ENCODE measurements at places on chromosomes 3 and 15.

- no peak for ATAC-seq
These were observed 12.0 kb upstream of the LMAN1L start for GRCh38 chr15:74800559-74801094.

DNA sequence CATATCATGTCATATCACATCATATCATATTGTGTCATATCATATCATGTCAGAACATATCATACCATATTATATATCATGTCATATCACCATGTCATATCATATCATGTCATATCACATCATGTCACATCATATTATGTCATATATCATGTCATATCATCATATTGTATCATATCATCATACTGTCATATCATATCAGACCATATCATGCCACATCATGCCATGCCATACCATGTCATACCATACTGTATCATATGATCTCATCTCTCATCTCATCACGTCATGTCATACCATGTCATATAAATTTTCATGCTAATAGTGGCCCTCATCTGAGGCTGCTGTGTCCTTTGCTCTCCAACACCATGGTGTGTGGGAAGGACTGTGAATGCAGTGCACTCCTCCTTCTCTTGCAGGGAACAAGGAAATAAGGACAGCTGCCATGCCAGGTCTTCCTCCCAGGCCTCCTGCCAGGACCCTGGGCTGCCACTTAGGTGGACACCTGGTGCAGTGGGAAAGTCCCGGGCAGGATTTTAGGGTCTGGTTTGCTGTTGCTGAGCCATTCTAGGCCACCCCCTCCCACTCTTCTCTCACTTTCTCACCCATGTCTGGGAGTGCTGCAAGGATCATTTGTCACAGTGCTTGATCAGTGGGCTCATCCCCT, 72.4 kb upstream of the TRPM1 start:
- ATAC-seq, result no peak

DNA sequence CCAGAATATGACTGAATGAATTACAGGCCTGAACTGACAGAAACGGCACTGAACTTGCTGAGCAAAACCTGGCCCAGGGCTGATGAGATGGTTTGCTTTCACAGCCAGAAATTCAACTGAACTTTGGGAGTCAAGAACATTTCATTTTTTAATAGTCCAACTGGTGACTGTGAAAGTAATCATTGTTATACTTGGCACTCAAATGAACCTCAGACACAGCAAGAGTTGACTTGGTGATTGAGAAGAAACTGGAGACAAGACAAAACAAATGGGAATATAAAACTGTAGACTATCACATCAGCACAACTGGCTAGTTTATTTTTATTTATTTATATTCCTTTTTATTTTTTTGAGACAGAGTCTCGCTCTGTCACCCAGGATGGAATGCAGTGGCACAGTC, 858.9 kb upstream of the CFAP20DC start:
- no peak for ATAC-seq

- ATAC-seq, result peak; percentile 61
These were observed 172.7 kb downstream of the ZBTB20 start for GRCh38 chr3:114974387-114974786.

- no peak for ATAC-seq
These were observed 72.4 kb downstream of the CHDH start for GRCh38 chr3:53773611-53774368.

DNA sequence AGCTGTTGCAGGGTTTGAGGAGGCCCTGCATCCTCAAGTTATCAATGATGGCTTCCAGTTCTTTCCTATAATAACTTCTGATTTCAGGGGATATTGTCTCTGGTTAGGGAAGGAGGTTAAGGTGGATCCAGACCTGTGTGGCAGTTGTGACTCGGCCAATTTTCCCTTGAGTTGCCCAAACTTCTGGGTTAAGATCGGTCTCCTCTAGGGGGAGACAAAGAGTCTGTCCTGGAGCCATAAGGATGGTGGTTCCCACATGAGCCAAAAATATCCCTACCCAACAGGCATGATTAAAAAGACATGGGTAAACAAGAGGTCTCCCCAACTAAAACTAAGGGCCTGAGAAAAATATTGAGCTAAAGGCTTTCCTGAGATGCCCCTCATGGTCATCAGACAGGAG, 227.5 kb upstream of the MDFIC2 start:
- no peak for ATAC-seq

GRCh38 chr15:84643838-84644237, 10.2 kb downstream of the WDR73 start:
- ATAC-seq, result no peak

- no peak for ATAC-seq
These were observed 68.4 kb downstream of the CLDN11 start for GRCh38 chr3:170487031-170487430.

GRCh38 chr3:23867400-23867799, 49.4 kb downstream of the NKIRAS1 start:
- ATAC-seq, result no peak

GRCh38 chr15:29935296-29936004, 113.2 kb upstream of the TJP1 start:
- no peak for ATAC-seq

- no peak for ATAC-seq
These were observed 81.8 kb downstream of the CLASP2 start for GRCh38 chr3:33636125-33636850.
